ENCODE measurements at places on chromosomes 3 and 15. TPM values are rescaled to one million over a fixed set of nuclear protein-coding genes. Genes with fewer than 3 reads are reported as not detected.

DNA sequence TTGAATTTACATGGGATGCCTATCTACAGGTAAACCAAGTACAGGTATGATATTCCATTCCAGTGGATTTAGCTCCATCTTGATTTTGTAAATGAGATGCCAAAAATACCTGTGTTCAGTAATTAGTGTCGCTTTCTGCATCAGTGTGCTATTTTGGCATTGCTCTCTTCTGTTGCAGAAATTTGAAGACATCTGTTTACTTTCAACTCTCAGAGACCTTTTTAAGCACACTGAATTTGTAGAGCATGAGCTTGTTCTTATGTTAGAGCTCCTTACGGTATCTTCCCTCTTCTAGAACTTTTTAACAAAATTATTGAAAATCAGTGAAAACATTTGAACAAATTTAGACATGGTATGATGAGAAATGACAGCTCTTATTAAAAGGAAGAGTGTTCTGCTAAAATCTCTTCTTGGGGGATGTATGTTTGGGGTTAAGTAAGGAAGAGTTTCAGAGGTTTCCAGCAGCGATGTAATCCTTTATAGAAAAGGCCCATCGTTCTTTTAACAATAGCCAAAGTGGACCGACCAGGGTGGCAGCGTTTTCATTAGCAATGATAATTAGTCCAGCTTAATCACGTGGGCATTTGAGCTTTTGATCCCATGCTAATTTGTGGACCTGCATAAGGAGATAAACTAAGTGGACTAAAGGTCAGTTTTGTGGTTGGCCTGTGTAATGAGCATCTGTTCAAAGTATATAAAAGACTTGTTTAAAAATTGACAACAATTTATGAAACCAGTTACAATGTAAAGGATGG lies 385.4 kb downstream of the PTPRG start:
- no peak overlapping the region for H3K4me3 ChIP-seq
- no peaks in the 10 kb centered on the region for H3K4me1 ChIP-seq
- H3K27me3 ChIP-seq: no peaks in the 10 kb centered on the region
- no peak overlapping the region for H3K27ac ChIP-seq
- DNase-seq: no peak

Gene CRABP1
- 156 TPM for total RNA-seq

Gene NEK10
- total RNA-seq: 0.84 TPM

DNA sequence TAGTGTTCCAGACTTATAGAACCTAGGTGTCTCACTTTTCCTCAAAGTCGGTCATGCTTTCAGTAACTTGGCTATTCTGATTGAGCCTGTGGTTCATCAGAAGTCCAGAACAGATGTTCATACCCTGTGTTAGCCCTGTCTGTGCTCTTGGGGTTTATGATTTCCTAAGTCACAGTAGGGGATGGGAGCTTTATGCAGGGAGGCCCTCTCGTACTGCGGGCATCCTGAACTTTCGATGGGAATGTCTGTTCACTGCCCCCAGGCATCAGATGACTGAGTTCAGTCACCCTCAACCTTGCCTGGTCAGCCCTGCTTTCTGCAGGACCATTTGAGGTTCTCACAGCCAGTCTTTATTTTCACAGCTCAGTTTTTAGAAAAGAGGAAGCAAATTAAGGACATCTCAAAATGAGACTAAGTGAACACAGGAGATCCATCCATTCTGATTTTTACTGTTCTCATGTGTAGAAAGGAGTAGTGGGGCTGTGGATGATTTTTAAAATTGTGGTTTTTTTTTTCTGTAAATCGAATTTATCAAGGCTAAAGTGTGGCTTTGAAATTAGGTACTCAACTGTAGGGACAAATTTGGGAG lies 71.3 kb downstream of the CMTM8 start:
- no peak for DNase-seq
- H3K27me3 ChIP-seq: no peaks in the 10 kb centered on the region
- no peak overlapping the region for H3K27ac ChIP-seq
- no peak overlapping the region for H3K4me3 ChIP-seq
- H3K4me1 ChIP-seq: peaks cover 12% of the 10 kb centered on the region

DNA sequence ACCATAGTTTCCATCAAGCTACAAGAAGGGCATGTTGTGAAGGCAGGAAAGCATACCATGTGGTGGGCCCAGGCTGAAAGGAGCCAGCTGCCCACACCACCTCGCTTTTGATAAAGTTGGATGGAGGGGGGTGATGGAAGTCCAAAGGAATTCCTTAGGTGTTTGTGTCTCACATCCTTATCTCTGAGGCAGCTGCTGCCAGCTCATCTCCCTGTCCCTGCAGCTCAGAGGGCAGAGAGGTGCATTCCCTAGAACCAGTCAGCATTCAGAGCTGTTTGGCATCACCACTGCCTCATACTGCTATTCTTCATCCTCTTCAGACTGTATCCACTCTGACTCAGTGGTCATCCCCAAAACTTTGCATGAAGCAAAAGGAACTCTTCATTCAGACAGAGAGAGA lies 141.5 kb upstream of the BFSP2 start:
- no peak overlapping the region for H3K27ac ChIP-seq
- no peak overlapping the region for H3K4me3 ChIP-seq
- peaks cover 28% of the 10 kb centered on the region for H3K27me3 ChIP-seq
- DNase-seq: no peak
- H3K4me1 ChIP-seq: peaks cover 10% of the 10 kb centered on the region

Gene CPA3
- not detected for total RNA-seq

Gene C3orf49
- not detected for total RNA-seq

- no peak overlapping the region for H3K4me3 ChIP-seq
- H3K4me1 ChIP-seq: peaks cover 14% of the 10 kb centered on the region
- no peak for DNase-seq
- no peak overlapping the region for H3K27ac ChIP-seq
- no peaks in the 10 kb centered on the region for H3K27me3 ChIP-seq
Measured at GRCh38 chr15:95912728-95913127, 417.8 kb upstream of the NR2F2 start.

Gene OR4M2
- not detected for total RNA-seq
